ENCODE measurements at places on chromosomes 11 and 22.

DNA sequence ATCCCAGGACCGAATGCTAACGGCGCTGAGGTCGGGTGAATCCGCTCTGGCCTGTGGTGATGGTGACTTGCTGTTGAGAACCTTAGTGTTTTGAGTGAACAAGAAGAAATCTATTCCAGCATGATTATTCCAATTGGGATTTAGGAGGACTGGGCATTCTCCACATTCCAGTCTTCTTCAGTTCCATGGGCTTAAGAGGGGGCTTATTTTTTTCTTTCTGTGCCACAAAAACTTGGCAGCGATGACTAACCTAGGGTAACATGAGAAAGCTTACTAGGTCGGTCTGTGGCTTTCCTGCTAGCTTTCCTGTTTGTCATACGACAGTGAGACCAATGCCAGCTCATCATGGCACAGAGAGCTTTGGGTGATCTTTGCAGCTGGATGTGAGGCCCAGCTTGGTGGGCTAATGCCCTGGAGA is 62.9 kb upstream of the ATXN10 start:
- peaks cover 22% of the 10 kb centered on the region for H3K4me1 ChIP-seq
- no peaks in the 10 kb centered on the region for H3K27me3 ChIP-seq
- H3K27ac ChIP-seq = peak overlapping the region; percentile 93
- H3K4me3 ChIP-seq = peak overlapping the region; percentile 67

DNA sequence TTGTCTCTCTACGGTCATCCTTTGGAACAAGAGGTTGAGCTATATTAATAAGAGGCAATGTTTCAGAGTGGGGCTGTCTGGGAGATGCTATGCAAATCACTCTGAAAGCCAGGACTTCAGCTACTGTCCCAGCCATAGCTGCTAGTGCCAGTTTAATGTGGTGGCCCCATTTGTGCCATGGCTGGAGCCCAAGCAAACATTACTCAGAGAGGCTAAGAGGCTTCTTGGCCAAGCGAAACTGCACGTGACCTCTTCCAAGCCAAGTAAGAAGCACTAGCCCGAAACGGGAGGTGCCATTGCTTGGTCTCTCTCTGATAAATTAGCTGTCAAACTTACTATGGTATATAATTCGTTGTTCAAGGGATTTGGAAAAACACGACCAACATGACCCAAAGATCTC is 50.4 kb upstream of the TBCEL start:
- no peak overlapping the region for H3K4me3 ChIP-seq
- no peaks in the 10 kb centered on the region for H3K36me3 ChIP-seq
- peaks cover 72% of the 10 kb centered on the region for H3K27me3 ChIP-seq
- H3K27ac ChIP-seq = no peak overlapping the region
- no peaks in the 10 kb centered on the region for H3K4me1 ChIP-seq

- no peaks in the 10 kb centered on the region for H3K36me3 ChIP-seq
- no peak for DNase-seq
- no peaks in the 10 kb centered on the region for H3K4me1 ChIP-seq
- no peak overlapping the region for H3K27ac ChIP-seq
Measured at GRCh38 chr11:95455228-95455970, 224.4 kb upstream of the SESN3 start.

- H3K36me3 ChIP-seq = peaks cover 12% of the 10 kb centered on the region
- H3K27me3 ChIP-seq = peaks cover 24% of the 10 kb centered on the region
- peak; percentile 51 for DNase-seq
- H3K4me3 ChIP-seq = no peak overlapping the region
- H3K4me1 ChIP-seq = peaks cover 3% of the 10 kb centered on the region
- H3K27ac ChIP-seq = no peak overlapping the region
Measured at GRCh38 chr11:8225589-8226036, 38.1 kb downstream of the LMO1 start.

GRCh38 chr11:88603091-88603867 is 265.7 kb upstream of the CTSC start:
- no peaks in the 10 kb centered on the region for H3K4me1 ChIP-seq
- no peak overlapping the region for H3K4me3 ChIP-seq
- H3K36me3 ChIP-seq = no peaks in the 10 kb centered on the region
- H3K27ac ChIP-seq = no peak overlapping the region
- no peak for DNase-seq

DNA sequence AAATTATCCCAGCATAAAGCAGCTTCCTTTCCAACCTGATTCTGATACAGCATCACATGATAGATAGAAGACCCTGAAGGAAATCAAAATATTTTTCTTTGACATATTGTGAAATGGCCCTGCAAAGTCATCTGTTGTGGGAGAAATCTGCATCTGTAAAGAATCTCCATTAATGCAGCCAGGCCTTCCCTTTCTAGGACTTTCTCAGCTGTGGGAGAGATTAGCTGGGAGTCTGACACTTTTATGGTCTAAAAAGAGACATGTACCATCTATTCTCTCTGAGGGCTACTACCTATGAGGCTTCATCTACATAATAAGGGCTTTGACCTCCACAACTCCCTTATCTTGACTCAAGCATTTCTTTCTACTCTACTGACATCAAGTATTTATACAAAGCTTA is 238.1 kb downstream of the SWAP70 start:
- no peaks in the 10 kb centered on the region for H3K36me3 ChIP-seq
- no peak for DNase-seq
- H3K27me3 ChIP-seq = no peaks in the 10 kb centered on the region
- no peak overlapping the region for H3K27ac ChIP-seq
- no peaks in the 10 kb centered on the region for H3K4me1 ChIP-seq

DNA sequence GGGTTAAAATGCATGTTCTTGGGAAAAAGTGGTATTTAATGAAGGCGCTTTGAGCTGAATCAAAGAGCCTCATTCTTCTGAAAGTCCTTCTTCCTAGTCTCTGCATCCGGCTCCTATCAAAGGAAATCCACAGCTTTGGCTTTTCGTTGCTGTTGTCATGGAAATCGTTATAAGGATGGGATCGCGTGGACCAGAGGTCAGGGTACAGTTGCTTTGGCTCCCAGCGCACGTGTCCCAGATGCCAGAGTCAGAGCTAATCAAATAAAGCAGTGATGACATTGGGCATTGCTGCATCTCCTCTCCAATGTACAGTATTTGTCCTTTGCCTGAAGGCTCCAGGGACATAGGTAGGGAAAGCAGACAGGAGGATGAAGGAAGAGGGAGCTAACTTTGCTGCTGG is 181.9 kb downstream of the MYO18B start:
- DNase-seq = no peak
- no peaks in the 10 kb centered on the region for H3K36me3 ChIP-seq
- H3K4me1 ChIP-seq = no peaks in the 10 kb centered on the region
- H3K27ac ChIP-seq = no peak overlapping the region

DNA sequence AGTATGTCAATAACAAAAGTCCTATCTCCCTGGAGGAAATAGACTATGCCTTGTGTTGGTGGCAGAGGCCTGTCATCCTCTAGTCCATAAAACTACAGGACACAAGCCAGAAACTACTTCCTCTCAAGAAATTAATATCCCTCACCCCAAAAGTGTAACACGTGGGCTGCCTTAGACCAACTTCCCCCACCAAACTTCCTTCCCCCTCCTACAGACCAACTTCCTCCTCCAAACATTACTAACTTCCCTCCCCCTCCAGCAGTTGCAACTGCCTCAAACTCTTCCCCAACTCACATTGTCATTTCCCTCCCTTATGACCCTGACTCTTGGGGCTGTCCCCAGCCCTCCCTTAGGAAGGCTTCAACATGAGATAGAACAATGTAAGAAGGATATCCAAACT is 6.3 kb downstream of the OR52K2 start:
- no peak overlapping the region for H3K27ac ChIP-seq
- no peaks in the 10 kb centered on the region for H3K4me1 ChIP-seq
- no peak overlapping the region for H3K4me3 ChIP-seq
- no peaks in the 10 kb centered on the region for H3K36me3 ChIP-seq

GRCh38 chr11:75069473-75069872 is 27.2 kb downstream of the OR2AT4 start:
- no peak overlapping the region for H3K4me3 ChIP-seq
- H3K27me3 ChIP-seq = peaks cover 46% of the 10 kb centered on the region
- no peak for DNase-seq
- H3K36me3 ChIP-seq = no peaks in the 10 kb centered on the region
- no peak overlapping the region for H3K27ac ChIP-seq

DNA sequence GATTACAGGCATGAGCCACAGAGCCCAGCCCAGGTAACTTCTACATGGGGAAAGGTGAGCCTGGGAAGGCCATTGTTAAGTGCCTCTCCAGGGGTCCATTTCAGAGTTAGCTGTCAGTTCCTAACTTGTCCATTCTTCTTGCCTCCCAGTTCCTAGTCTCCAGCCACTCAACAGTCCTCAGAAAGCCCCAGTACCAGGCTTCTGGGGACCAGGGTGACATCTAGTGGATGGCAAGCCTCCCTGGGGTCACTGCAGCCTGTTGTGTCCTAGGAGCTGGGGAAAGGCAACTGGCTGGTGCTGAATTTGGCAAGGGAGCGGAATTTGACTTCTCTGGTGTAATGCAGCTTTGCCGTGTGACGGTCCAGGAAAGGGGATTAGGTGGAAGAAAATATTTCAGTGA is 2.1 kb downstream of the LGALS12 start:
- no peak overlapping the region for H3K4me3 ChIP-seq
- peaks cover 3% of the 10 kb centered on the region for H3K36me3 ChIP-seq
- no peak overlapping the region for H3K27ac ChIP-seq
- peaks cover 9% of the 10 kb centered on the region for H3K4me1 ChIP-seq

GRCh38 chr11:28108958-28109357 is 770 bp downstream of the METTL15 start:
- peaks cover 13% of the 10 kb centered on the region for H3K36me3 ChIP-seq
- H3K4me1 ChIP-seq = peaks cover 52% of the 10 kb centered on the region
- H3K27ac ChIP-seq = peak overlapping the region; percentile 96

Measured in effector memory CD8-positive, alpha-beta T cell (primary cell).